ENCODE measurements at places on chromosomes 3 and 15.

DNA sequence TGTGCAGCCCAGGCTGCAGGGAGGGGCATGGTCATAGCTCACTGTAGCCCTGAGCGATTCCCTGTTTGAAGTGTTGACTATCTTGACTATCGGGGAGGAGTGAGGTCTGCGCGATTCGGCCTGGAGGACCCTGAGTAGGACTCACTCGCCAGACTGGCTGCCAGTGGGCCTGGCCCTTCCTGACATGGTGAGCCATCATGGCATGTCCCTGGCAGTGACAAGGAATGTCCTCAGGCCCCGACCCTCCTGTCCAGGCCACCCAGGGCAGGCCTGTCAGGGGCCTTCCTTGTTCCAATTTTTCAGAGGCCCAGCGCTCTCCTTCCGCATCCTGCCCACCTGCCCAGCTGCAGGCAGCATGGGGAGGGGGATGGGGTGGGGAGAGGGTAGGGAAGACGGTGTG lies 5.2 kb upstream of the OCA2 start:
- DNase-seq, result no peak

- no peak for DNase-seq
Measured at GRCh38 chr15:94002041-94002440, 229.3 kb upstream of the MCTP2 start.

GRCh38 chr3:10601151-10601856 lies 95.9 kb upstream of the ATP2B2 start:
- no peak for DNase-seq

- DNase-seq, result no peak
Measured at GRCh38 chr3:150391161-150391560, 16.9 kb upstream of the TSC22D2 start.

DNA sequence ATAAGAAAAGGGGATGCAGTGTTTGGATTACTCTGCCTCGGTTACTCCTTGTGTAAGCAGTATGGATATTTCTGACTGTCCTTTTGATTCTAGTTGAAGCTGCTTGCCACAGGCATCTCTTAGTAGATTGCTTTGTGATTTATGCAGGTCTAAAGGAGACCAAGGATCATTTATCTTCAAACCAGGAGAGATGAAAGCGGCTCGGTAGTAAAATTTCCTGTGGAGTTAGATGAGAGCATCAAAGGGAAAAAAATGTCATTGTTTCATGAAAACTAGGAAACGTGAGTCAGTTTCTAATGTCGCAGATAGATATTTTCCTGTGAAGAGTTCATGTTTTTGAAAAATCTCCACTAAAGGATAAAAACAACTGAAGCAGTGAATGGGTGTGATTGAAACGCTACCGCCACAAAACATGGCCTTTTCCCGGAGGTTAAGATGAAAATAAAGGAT lies 254.0 kb upstream of the TBL1XR1 start:
- DNase-seq, result no peak

DNA sequence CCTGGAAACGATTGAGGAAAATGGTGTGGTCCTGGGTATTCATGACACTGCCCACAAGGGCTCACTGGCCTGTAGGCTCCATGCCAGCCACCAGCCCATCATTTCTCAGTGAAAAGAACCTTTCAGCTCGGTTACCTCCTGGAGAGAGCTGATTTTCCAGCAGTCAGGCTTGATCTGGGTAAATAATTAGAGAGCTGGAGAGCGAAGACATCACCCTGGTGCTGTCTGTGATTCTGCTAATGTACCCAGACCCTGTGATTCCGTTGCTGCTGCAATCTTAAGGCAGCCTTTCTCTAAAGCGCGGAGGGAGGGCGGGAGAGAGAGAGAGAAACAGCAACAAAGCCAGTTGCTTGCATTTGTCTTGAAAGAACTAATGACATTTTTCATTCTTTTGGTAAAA lies 221.9 kb upstream of the TOPAZ1 start:
- DNase-seq, result no peak

GRCh38 chr3:123258811-123259420 lies 57.2 kb downstream of the SEC22A start:
- DNase-seq, result no peak

GRCh38 chr3:109154979-109155378 lies 18.5 kb downstream of the C3orf85 start:
- no peak for DNase-seq

GRCh38 chr3:186783731-186784515 lies 546 bp downstream of the EIF4A2 start:
- peak; percentile 77 for DNase-seq

DNA sequence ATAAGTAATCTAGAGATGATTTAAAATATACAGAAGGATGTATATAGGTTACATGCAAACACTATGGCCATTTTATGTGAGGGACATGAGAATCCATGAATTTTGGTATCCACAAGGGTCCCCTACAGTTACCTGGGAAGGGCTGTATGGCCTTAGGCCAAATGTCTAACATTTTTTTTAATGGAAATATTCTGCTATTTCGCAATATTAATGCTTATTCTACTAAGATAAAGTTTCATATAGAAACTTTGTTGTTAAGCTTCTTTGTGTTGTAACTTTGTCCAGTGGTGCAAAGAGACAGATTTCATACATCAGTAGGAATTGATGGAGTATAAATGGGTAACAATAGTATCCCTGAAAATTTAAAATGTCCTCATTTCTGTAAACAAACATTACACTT lies 233.4 kb upstream of the THBS1 start:
- no peak for DNase-seq

- DNase-seq, result no peak
Measured at GRCh38 chr15:65089206-65089824, 12.8 kb downstream of the KBTBD13 start.

DNA sequence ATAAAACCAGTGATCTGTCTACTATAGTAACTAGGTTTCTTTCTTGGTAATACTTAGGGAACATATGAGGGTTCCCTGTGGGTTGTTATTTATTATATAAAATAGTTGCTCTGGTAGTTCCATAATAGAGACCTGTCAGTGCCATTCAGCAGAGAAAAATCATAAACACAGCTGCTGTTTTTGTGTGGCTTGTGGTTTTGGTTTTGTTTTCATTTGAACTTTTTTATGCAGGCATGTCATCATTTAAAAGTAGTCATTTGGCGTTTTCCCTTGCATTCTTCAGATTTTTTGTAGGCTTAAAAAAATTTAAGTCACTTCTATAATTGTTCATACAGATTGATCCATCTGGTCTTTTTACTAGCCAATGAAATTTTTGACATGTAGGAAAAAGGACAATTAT lies 47.9 kb downstream of the PIK3CA start:
- no peak for DNase-seq

- no peak for DNase-seq
Measured at GRCh38 chr15:99211926-99212325, 37.5 kb downstream of the TTC23 start.

DNA sequence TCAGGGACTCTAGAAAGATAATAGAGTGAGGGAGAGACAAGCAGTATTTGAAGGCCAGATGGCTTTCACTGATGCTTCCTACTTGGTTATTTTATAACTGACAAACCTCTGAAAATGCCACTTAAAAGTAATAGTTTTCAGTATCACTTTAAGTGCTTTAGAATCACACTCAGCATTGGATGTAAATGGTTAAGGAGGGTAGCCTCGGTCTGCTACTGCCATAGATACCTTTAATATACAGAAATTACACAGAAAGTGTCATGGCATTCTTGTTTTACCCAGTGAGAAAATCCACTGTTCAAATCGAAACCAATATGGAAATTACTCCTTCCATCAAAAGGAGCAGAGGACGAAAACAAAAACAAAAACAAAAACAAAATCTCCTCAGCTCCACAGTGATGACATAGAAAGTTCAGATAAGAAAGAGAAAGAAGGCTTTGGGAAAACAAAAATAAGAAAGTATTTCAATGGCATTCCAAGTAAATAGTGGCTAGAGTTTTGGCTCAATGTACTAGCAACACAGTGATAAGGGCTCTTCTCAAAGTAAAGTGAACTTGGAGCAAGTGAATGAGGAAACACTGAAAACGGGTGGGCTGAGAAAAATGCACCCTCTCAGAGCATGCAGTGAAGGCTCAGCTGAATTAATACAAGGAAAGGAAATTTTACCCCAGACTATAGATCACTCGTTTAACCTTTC lies 43.2 kb upstream of the CD47 start:
- DNase-seq, result no peak

DNA sequence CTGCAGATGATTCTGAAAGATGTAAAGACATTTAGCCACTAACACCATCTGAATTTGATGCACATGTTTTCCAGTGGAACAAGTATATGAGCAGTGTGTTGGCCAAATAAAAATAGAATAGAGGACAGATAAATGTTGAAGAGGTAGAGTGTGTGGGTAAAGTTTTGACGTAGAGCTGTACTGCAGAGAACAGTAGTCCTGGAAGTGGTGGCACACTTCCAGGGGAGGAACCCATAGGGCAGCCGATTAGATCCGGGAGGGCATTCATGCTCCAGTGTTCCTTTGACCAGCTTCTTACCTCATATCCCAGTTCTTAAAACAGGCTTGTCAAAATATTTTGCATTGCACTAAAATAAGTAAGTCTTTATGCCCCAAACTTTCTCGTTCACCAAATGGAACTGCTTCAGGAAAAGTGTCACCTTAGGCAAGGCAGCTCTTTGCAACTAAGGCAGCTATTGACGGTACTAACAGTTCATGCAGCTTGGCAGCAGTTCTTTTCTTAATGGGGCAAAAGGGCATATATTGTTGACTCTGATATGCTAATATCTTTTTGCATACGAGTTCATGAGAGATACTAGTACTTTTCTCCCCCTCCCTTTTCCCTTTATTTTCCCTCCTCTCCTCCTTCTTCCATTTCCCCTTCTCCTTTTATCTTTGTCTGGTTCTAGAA lies 429.3 kb upstream of the AZI2 start:
- DNase-seq, result no peak

DNA sequence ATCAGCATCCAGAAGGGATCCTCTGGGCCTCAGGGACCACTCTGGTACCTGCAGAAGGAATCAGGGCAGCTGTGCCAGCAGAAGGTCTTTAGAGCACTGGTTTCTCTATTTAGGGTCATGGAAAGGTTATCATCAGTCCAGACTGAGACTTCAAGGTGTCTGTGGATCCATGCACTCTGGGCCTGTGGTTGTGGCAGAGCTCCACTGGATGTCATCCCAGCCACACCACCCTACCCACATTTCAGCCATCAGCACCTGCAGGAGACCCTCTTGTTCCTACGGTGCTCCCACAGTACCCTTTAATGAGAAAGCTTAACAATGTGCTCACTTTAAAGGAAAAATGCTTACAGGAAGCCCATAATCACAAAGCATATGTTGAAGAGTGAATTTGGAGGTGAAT lies 603.4 kb upstream of the CCDC54 start:
- DNase-seq, result no peak

GRCh38 chr3:142998439-142998838 lies 2.9 kb upstream of the U2SURP start:
- no peak for DNase-seq

DNA sequence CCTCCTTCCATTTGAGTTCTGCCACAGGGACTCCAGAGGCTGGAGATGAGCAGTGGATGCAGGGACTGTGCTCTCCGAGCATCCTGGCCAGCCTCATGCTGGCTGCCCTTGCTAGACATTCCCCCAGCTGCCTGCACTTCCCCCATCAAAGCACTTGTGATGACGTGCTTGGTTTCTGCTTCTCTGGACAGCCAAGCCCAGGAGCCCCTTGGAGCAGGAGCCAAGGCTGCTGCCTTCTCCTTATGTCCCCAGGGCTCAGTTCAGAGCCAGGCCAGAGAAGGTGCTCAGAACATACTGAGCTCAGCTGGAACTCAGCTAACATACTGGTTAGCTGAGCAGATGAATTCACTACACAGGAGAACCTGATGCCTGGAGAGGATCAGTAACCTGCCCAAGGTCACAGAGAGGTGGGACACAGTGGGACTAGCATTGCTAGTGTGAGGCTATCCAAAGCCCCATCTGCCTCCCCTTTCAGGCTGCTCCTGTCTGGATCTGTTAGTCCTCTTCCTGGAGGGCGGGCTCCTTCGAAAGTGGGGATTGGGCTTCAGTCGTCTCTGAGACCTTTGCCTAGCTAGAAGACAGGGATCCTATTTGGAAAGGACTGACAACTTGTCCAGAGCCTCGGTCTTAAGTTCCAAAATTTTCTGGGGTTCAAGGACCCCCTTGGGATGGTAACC lies 4.3 kb downstream of the PCBP4 start:
- DNase-seq, result no peak

GRCh38 chr3:190169243-190169642 lies 48.5 kb upstream of the P3H2 start:
- no peak for DNase-seq

DNA sequence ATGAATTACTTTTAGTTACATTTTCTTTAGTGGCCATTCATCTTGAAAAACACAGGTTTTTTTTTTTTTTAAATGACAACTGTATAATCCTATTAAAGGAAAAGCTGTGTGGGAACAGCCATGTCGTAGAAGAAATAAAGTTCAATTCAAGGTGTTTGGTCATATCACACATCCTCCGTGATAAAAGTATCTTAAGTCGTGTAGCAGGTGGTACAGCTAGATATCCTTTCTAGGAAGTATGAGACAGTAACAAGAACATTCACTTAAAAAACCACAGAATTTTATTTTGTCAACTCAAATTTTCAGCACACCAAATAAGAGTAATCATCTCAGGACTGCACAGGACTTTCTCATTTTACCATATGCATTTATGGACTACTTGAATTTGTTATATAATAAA lies 16.1 kb downstream of the ZDHHC23 start:
- DNase-seq, result no peak

GRCh38 chr15:79970624-79971434 lies at the start of gene BCL2A1:
Gene BCL2A1 (minus strand): TSS chr15:79971196. CDS start chr15:79971119, 77 bp downstream.
- peak; percentile 56 for DNase-seq

GRCh38 chr3:171896316-171896715 lies 53.2 kb downstream of the TMEM212 start:
- no peak for DNase-seq

DNA sequence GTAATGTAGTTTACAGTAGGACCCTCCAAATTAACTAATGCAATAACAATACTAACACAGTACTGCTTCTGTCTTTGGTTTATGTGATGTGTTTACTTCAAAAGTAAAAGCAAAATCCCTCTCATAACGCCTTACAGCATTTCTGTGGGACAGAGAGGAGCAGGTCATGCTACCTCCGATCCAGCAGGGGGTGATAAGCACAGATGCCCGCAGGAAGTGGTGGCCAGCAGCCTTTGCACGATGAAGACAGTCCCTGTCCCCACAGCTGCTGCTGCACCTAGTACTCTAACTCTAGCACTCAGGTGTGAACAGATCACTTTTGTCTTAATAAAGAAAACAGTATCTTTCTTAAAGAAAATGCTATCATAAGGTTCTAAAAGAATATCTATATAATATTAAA lies 38.3 kb downstream of the ANO10 start:
- DNase-seq, result no peak

DNA sequence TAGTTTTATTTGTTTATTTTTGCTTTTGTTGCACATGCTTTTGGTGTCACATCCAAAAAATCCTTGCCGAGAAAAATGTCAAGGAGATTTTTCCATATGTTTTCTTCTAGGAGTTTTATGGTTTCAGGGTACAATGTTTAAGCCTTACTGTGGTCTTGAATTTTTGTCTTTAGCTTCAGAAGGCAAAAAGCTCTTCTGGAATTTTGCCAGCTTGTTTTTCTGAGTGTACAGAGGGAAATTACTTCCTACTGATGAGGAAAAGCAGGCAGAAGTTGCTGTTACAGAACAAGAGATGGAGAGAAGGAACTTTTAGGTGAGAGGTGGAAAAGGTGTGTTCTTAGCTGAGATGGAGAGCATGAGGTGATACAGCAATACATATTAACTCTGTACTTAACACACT lies 59.6 kb downstream of the UBE2E2 start:
- no peak for DNase-seq

GRCh38 chr3:182370949-182371348 lies 422.4 kb upstream of the ATP11B start:
- no peak for DNase-seq

All from activated CD4-positive, alpha-beta T cell treated with anti-CD3 and anti-CD28 coated beads, Interleukin-2, amount 50 U/mL, for 48 hours (primary cell).